ENCODE measurements at places on chromosomes 3 and 15. TPM values are rescaled to one million over a fixed set of nuclear protein-coding genes. Genes with fewer than 3 reads are reported as not detected.

The PLA2G4E gene
- 0.05 TPM for total RNA-seq

The EPHA3 gene
- not detected for total RNA-seq

The ADCY5 gene
- not detected for total RNA-seq

The CPB1 gene
- total RNA-seq = not detected

The SLC6A20 gene
- total RNA-seq = not detected

The SUSD5 gene
- total RNA-seq = not detected

The CLPX gene
- total RNA-seq = 58.8 TPM

The TMEM202 gene
- not detected for total RNA-seq

The DZIP1L gene
- total RNA-seq = 0.56 TPM

The ATP10A gene
- total RNA-seq = 36.7 TPM

The MFGE8 gene
- 22.9 TPM for total RNA-seq

DNA sequence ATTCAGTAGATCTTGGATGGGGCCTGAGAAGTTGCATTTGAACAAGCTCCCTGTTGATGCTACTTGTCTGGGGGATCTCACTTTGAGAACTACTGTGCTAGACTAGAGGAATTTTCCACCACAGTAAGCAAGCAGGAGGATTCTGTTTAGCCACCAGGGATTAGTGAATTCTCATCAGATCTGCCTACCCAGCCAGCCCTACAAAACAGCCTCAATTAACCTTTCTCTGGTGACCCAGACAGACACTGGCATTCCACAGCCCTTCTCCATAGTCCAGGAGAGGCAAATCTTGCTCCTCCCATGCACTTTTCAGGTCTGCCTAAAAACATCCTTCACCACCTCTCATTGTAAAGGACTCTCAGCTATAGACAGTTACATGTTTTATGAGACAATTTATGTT lies 16.7 kb upstream of the MYH15 start:
- no peak for DNase-seq

DNA sequence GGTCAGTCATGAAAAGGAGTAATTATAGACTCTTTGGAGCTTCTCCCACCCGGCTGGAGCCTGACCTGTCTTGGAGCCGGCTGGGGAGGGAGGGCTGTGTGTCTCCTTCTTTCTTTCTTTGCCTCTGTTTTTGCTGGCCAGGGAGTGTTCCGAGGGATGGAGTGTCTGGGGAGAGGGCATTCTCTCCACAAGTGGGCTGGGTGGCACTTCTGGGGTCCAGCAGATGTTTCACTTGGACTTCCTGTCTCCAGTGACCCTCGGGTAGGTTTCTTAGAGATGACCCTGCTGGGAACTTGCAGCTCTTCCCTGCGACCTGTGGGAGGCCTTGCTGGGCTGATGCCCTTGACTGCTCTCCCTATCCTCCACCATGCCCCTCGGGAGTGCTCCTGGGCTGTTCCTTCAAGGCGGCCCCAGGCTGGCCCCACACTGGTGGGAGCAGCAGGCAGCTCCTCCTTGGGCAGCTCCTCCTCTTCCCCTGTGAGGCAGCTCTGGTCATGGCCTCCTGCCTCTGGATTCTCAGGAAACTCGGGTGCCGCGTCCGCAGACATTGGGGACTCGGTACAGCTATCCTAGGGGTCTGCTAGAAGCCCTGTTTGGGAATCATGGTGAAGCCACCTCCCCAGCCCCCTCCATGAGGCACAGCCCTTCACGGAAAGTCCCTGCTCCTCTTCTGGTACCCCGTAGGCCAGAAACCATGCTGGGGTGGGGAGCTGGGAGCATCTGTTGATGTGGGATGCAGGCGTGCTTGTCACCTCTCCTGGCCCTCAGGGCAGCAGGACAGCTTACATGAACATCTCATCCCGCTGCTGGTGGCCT lies 44.9 kb downstream of the APBA2 start:
- DNase-seq = no peak

- DNase-seq = no peak
Measured at GRCh38 chr3:78277801-78278200, 1237.9 kb downstream of the ROBO2 start.

DNA sequence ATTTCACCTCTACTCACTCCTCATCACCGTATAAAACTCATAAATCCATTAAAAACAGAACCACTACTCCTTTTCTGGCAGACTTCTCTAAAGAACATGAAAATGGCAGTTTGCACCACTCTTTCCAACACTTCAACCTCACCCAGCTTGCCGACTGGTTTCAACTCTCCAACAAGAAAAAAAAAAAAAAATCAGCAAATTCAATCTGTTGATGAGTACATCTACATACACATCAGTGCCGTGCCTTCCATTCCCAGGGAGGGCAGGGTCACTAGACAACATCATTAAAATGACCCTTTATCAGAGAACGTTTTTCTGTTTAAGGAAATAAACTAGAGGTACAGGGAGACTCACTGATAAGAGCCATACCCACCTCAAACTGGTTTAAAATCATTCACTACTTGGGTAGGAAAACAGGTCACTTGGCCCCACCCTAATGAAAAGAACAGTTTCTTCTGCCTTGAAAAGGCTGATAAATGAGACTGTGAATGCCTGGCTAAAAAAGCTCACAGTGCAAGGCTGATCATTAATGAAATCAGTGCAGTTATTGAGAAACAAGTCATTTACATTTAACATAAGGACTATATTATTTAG lies 6.0 kb downstream of the ANXA2 start:
- DNase-seq = peak; percentile 26

DNA sequence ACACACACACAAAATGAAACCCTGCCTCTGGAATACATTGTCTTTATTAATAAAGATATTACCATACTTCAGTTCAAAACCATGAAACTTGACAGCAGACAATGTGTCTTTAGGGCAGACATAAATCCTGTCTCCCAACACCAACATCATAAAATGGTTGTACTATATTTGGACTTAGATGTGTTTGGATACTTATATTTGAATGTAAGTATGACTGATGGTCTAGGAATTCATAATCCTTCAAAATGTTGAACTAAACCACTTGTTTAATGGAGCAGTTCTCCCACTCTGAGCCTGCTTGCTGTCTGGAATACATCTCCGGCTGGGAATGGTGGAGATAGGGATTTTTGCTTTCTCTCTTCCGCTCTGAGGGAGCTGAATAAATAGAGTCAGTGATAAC lies 10.6 kb downstream of the FBN1 start:
- no peak for DNase-seq

- DNase-seq = no peak
Measured at GRCh38 chr3:146322216-146322817, 71.4 kb upstream of the PLSCR4 start.

- DNase-seq = no peak
Measured at GRCh38 chr3:56772952-56773938, 28.5 kb downstream of the ARHGEF3 start.

GRCh38 chr3:77283108-77283507 lies 243.2 kb downstream of the ROBO2 start:
- DNase-seq = no peak

DNA sequence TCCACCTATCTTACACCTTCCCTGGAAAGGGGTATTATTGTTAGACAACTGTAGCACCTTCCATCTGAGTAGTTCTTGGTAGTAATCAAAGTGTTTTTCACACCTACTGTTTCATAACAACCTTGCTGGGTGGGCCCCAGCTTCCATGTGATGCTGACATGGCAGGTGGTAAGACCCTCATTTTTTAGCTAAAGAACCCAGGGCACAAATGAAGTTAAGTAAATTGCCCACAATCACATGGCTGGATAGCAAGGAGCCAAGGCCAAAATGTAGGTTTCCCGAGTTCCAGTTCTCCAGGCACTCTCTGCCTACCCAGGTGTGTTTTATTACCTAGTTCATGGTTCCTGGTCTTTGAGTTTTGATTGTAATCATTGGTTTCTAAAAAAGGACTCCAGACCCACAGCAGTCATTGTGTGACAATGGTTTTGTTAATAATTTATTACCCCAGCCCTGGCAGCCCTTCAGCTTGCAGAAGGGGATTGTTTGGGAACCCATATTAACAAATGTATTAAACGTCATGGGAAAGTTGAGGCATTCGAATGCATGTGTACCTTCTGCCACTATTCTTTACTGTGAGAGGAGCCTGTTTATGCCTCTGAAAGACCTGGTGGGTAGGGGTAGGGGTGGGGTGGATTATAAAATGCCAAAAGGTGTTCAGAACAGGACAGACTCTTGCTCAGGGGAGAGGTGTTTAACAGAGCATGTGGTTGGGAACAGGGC lies 222.2 kb upstream of the BHLHE40 start:
- DNase-seq = no peak

- no peak for DNase-seq
Measured at GRCh38 chr3:146536681-146537080, 7.7 kb downstream of the PLSCR1 start.

DNA sequence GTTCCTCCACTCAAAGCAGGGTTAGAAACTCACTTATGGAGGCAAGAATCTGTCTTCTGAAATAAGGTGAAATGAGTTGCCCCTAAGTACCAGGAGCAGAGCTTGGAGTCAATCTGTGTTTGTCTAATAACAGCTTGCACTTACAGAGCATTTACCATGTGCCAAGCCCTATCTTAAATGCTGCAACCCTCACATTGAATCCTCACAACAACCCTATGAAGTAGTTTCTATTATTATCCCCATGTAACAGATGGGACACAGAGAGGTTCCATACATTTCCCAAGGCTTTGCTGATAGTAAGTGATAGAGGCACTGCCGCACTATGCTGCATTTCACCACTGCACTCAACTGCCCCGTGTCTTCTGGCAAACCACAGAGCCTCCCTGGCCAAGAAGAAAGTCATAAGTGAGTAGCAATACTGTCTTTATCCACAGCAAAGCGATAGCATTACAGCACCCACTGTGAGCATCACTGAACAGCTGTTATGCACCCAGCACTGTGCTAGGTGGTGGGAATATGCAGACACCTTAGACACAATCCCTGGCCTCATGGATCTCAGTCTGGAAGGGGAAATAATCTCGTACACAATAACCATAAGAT lies 141.5 kb downstream of the SSR3 start:
- DNase-seq = no peak

- DNase-seq = peak; percentile 90
Measured at GRCh38 chr15:59997070-59997701, 6.9 kb upstream of the FOXB1 start.

DNA sequence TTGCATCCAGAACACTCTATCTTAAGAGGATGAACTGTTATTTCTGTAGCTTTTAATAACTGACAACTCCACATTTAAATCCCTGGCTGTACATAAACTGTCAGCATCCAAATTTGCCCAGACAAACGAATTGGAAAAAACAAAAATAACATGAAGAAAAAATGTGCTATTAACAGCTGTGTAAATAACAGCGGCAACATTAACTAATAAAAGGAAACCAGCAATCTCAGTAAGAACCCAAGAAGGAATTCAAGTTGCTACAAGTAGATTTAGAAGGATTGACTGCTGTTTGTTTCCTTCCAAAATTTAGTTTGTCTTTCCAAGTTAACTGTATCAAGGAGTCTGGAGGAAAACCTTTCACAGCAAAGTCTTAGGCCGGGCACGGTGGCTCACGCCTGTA lies 550.6 kb upstream of the MDFIC2 start:
- DNase-seq = no peak

- DNase-seq = no peak
Measured at GRCh38 chr15:95520511-95520910, 810.0 kb upstream of the NR2F2 start.

DNA sequence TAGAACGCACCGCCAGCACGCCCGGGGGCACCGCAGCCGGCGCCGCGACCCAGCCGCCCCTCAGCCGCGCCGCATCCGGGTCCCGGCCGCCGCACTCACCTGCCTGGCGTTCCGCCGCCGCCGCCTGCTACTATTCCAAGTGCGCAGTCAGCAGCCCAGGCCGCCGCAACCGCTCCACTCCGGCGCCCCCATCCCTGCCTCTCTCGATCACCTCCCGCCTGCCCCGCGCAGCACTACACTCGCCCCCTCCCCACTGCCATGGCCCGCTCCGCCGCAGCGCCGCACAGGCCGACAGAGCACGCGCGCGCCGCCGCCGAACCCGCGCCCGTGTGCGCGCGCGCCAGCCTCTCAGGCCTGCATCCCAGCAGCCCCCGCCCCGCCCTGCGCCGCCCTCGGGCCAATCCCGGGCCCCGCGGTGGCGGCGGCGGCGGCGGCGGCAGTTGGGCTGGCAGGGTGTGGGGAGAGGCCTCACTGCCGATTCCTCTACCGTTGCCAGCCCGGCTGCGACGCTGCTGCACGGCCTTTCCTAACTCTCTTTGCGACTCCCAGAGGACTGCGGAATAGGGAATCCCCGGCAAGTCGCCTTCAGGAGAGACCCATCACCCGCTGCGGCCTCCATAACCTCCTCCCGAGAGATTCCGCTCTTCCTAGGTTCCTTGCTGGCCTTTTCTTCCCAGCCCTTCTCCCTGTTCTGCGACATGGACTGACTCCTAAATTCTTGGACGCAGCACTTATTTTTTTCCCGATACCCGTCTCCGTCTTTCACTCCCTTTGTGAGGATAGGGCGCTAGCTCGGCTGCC lies at the start of gene PIK3CB:
Gene PIK3CB (minus strand): TSS at position 333 of the 801 bp plus-strand sequence. CDS start 75,585 bp downstream, outside the sequence.
- peak; percentile 84 for DNase-seq

DNA sequence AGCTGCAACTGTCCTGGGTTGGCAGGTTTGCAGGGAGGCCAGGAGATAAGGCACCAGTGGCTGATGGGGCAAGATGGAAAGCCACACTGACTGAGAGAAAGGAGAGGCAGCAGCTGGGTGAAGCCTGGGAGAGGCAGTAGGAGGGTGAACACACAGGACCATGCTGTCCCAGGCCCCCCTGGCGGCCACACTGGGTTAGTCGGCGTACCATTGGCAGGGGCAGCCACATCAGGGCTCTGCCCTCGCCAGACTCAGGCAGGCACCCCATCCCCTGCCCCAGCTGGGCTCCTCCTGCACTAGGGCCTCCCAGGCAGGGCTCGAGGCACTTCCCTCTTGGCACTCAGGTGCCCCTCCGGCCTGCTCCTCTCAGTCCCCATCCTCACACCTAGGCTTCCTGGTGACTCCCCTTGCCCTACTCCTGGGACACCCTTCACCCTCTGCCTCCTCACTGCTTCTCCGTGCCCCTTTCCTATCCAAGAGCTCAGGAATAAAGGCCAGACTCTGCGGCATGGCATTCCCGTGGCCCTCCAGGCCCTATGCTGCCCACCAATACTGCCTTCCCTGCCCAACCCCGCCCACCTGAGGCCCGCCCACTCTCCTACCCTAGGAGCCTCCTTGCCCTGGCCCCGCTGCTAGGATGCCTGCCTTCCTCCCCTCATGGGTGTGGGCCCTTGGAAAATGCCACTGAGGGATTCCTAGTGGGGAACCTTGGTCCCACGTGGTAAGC lies 28.7 kb upstream of the DUSP7 start:
- DNase-seq = no peak

- DNase-seq = no peak
Measured at GRCh38 chr3:157618075-157618760, 115.0 kb upstream of the VEPH1 start.

DNA sequence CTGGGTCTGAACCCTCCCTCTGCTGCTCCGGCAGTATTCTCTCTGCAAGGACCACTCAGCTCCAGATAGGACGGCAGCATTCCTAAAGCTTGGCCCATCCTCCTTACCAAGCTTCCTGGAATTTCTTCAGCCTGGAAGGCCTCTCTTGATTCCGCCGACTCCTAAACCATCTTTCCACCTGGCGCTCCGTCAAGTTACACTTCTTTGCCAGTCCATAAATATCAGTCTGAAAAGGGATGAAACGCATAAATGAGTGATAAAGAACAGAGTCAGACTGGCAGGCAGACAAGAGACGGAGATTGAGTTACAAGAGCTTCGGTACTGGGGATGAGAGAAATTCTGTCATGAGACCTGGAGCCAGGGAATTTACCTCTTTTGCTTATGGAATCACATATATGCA lies 44.3 kb downstream of the CERS3 start:
- DNase-seq = no peak
